AG09309 (cell line): ENCODE measurements at places on chromosomes 6 and 20.
A peak's percentile ranks its signal among the peaks of the same experiment; 100 is the strongest.

- no peak for DNase-seq
These were observed 9.2 kb downstream of the PHF3 start for GRCh38 chr6:63644668-63645326.

DNA sequence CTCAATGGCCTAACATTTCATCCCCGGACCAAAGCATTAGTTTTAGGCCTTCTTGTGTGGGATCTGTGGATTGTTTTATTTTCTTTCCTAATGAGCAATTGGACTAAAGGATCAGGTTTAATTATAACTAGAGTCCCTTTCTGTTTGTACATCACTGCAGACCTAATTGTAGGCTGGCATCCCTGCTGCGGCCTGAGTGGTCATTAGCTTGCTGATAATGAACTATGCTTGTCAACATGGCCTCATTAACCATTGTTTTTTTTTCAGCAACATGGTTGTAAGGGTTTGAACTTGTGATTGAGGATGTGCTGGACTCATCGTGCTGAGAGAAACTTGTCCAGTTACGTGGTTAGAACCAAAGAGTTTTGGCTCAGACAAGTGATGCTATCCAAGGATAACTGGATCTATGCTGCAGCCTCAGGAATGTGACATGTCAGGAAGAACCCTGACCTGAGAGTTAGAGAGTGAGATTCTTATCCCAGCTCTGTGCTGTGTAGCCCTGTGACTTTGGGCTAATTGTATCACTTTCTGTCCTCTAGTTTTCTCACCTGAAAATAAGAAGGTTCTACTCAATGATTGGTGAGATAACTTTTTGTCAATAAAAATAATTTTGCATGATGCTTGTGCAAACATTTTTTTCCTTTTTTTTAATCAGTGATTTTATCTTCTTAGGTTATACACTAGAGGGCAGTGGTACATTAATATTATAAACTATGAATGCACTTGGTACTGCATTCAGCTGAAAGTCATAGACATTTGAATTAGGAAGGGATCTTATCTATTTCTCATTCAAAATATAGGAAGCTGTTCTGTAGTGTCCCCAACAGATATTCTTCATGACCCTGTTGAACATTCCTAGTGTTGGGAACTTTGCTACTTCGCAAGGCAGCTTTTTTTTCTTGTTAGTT lies 140.9 kb downstream of the RNF144B start:
- DNase-seq: no peak

DNA sequence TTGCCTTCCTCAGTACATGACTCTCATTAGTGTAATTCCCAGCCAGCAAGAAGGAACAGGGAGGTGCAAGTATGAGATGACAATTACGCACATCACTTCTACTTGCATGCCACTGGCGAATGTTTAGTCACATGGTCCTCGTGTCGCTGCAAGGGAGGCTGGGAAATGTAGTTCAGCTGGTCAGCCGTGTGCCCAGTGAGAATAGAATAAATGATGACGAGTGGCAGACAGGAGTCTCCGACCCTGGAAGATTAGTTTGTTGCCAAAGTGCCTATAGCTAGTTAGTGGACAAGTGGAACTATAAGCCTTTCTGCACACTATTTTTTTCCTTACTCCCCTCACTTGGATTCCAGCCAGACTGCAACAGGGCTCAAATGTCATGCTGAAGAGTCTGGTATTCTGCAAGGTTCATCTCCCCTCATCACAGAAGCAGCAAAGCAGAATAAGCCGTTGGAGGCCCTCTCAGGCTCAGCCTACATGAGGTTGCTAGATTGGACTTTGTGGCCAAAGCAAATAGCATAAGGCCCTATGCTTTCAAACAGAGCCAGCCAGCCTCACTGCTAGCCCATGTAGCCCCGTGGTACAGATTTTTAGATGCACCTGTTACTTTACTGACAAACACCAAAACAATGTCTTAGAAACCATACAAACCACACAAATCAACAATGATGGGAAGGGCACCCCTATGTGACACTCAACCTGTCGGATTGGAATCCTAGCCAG lies 9.7 kb downstream of the LINC00237 start:
- DNase-seq: no peak

DNA sequence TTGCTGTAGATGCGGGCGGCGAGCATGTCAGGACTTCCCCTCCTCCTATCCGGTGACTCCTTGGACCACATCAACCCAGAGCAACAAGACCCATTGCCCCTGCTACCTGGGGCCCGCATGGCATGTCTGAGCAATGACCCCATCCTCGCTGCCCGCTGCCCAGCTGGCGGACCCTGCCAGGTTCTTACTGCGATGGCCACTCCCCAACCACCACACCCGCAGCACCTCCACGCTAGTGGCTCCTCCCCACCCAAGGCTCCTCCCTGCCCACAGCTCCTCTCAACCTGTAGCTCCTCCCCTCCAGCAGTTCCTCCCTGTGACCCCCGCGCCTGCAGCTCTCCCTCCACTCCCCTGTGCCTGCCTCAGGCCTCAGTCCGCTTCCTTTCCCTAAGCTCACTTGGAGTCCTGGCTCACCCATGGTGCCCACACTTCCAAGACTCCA lies 17.6 kb upstream of the SERPINB9 start:
- no peak for DNase-seq

GRCh38 chr20:430091-430999 lies 22.2 kb downstream of the RBCK1 start:
- no peak for DNase-seq

GRCh38 chr20:4131911-4132310 lies 116.6 kb upstream of the RNF24 start:
- DNase-seq: no peak

DNA sequence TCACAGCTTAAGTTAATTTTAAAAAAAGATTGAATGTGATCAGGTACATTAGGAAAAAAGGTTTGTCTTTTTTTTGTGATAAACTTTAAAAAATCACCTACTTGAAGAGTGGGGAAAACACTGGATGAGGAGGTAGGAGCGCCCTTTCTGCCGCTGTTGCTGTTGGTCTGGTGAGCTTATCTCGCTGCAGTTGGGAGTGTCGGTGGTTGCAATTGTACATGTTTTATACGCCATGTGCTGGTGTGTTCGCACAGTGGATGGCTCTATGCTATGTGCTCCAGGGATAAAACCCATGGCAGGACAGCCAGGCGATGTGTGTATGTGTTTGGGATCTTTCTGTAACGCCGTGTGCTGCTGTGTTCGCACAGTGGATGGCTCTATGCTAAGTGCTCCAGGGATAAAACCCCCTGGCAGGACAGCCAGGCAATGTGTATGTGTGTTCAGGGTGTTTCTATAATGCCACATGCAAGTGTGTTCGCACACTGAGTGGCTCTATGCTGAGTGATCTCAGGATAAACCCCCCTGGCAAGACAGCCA lies 1.7 kb downstream of the SLC22A3 start:
- DNase-seq: no peak

- no peak for DNase-seq
These were observed 3.2 kb upstream of the BPIFA1 start for GRCh38 chr20:33232486-33233072.

DNA sequence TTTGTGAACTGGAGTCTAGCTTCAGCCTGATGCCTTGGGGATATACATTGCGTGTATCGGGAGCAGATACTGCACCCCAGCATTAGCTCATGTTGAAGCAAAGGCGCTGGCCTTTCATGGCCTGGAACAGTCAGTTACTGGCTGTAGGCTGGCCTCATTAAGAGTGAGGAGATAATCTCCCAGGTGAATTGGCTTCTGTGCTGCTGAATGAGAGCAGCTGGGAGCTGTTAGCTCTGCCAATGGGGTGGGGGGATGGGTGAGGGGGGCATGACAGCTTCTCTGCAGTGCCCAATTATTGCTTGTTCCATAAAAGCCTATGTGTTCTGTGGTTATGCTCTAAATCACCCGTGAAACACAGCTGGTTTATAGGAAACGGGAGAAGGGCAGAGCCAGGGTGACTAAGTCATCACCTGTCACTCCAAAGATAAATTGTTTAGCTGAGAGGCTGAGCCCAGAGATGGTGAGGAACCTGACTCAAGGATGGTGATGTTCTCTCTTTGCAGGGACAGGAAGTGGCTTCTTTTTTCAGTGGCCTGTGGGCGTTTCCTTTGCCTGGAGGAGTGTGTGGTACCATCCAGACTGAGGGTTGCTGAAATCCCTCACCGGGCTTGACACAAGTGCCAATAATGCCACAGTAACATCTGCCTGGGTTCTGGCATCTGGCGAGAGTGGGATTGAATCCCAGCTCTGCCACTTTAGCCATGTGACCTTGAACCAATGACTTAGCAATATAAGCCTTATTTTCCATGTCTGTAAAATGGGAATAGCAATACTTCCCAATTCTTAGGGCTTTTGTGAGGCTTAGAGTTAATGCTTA lies 170.8 kb downstream of the BCAS1 start:
- no peak for DNase-seq

GRCh38 chr6:6823568-6824224 lies 235.2 kb downstream of the LY86 start:
- DNase-seq: no peak

GRCh38 chr6:57177545-57178265 lies 5.6 kb downstream of the BAG2 start:
- DNase-seq: no peak

- peak; percentile 75 for DNase-seq
These were observed 155.7 kb upstream of the PRSS16 start for GRCh38 chr6:27091661-27092315.
